ENCODE measurements at places on chromosomes 1 and 21. TPM values are rescaled to one million over a fixed set of nuclear protein-coding genes. Genes with fewer than 3 reads are reported as not detected.

ADORA3 gene
- total RNA-seq = not detected

NDC1 gene
- total RNA-seq = 29.2 TPM

URB1 gene
- total RNA-seq = 14.3 TPM

ACTL8 gene
- 1.9 TPM for total RNA-seq

RGSL1 gene
- not detected for total RNA-seq

WNT2B gene
- total RNA-seq = 0.33 TPM

RIPK4 gene
- total RNA-seq = 13.3 TPM

SMIM11 gene
- total RNA-seq = 24.3 TPM

PRDM16 gene
- 0.21 TPM for total RNA-seq

MNDA gene
- total RNA-seq = not detected

IL20 gene
- total RNA-seq = not detected

LCE1F gene
- not detected for total RNA-seq

PAX7 gene
- 0.50 TPM for total RNA-seq

LRRC38 gene
- not detected for total RNA-seq

KIAA1614 gene
- 0.80 TPM for total RNA-seq

GREM2 gene
- total RNA-seq = 0.38 TPM

TSTD1 gene
- total RNA-seq = 0.46 TPM

PCP4L1 gene
- total RNA-seq = 0.06 TPM

RGS4 gene
- total RNA-seq = not detected

LCE1C gene
- not detected for total RNA-seq

HORMAD1 gene
- 6.0 TPM for total RNA-seq

GJA5 gene
- total RNA-seq = not detected

APCS gene
- total RNA-seq = not detected

ARHGEF10L gene
- 6.9 TPM for total RNA-seq

Data from A549 treated with DMSO at 1 μM for 4 hours (cell line).